NCI-H146 (cell line): ENCODE measurements at places on chromosomes 16 and 17.

GRCh38 chr17:57009737-57010445, 32.0 kb downstream of the SCPEP1 start:
- DNase-seq = peak; percentile 58

DNA sequence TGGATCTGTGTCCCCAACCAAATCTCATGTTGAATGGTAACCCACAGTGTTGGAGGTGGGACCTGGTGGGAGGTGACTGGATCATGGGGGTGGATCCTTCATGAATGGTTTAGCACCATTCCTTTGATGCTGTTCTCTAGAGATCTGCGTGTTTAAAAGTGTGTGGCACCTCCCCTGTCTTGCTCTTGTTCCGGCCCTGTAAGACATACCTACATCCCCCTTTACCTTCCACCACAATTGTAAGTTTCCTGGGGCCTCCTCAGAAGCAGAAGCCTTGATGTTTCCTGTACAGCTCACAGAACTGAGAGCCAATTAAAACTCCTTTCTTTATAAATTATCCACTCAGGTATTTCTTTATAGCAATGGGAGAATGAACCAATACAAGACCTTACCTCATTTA, 257.7 kb downstream of the XYLT1 start:
- DNase-seq = no peak

DNA sequence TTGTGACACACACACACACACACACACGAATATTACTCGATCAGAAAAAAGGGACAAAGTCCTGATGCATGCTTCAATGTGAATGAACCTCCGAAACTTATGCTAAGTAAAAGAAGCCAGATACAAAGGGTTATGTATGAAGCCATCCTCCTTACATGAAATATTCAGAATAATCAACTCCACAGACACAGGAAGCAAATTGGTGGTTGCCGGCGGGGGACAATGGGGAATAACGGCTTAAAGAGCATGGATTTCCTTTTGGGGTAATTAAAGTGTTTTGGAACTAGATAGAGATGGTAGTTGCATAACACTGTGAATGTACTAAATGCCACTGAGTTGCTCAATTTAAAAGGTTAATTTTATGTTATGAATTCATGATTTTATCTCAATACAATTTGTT, 8.1 kb upstream of the CACNG5 start:
- no peak for DNase-seq

GRCh38 chr17:82936768-82937171, 96.9 kb upstream of the ZNF750 start:
- DNase-seq = no peak

GRCh38 chr17:81246679-81247338, 7.7 kb downstream of the NDUFAF8 start:
- DNase-seq = no peak

DNA sequence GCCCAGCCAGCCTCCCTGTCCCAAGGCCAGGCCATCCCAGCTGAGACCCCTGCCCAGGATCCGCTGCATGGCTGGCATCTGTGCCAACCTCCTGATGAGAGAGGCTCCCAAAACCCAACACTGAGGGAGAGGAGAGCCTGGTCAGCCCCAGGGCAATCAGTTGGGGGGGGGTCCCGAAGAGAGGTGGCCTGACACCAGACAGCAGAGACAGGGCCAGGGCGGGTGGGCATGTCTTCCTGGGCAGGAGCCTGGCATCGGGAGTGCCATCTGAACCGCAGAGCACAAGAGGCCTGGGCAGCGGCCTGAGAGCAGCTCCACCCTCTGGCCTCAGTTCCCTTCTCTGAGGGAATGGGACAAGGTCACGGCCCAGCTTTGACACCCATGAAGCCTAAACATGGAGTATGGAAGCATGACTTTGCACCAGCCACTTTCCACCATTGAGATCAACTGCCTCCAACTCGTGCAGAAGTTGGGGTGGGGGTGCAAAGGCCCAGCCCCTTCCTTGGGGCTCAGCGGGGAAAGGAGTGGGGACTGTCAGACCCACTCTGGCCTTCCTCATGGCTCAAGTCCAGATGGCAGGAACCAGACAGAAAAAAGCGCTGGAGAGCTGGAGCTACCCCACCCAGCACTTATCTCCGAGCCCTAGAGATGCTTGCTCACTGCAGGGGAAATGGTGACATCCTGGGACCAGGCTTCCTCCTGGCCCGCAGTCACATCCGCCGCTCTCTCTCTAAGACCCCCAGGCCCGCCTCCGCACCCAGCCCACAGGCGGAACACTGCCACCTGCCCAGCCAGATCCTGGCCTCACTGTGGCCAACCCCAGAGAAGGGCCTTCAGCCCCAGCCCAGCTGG, 9.7 kb downstream of the RHBDF2 start:
- no peak for DNase-seq

- no peak for DNase-seq
Measured at GRCh38 chr16:51655249-51655648, 504.2 kb upstream of the SALL1 start.
